Right cardiac atrium (tissue), 5 donors: ENCODE measurements at places on chromosomes 3 and 15. TPM values are rescaled to one million over a fixed set of nuclear protein-coding genes. Genes with fewer than 3 reads are reported as not detected.

DNA sequence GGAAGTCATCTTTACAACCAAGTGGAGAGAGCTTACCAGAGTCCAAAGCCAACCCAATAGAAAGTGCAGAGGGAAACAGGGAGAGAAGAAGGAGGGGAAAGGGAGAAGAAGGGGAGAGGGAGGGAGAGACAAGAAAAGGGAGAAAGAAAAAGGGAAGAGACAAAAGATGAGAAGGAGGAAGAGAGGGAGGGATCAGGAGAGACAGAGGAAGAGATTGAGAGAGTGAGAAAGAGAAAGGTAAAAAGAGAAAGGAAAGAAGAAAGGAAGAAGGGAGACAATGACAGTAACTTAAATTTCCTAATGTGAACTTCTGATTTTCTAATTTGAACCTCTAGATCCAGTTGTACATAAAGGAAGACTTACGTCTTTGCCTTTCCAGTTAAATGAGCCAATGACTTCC is 20.7 kb upstream of the WNT5A start:
- DNase-seq = no peak

- no peak for DNase-seq
Observed at GRCh38 chr3:22937536-22937935, 265.6 kb upstream of the UBE2E2 start.

DNA sequence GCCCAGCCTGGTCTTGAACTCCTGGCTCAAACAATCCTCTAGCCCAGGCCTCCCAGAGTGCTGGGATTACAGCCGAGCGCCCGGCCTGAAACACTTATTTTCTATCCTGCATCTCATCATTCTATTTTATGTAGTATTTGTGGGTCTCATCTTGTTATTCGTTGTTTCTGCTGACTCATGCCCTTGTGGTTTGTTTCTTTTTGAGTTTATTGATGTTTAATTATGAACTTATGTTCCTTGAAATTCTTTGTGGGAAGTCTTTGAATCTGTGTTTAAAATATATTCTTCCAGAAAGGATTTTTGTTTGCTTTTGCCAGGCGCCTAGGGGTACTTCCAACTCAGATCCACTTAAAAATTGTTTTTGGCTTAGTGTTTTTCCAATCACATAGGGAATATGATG is 78.3 kb upstream of the C15orf39 start:
- no peak for DNase-seq

Gene SPTSSB
- 0.09 TPM for total RNA-seq

Gene RASA2
- total RNA-seq = 5.8 TPM

Gene AHSG
- total RNA-seq = 0.20 TPM

Gene CCR3
- total RNA-seq = not detected

Gene GOLGA8S
- total RNA-seq = 0.86 TPM

Gene IMP3
- total RNA-seq = 45.8 TPM
